Ascending aorta (tissue), 2 donors: ENCODE measurements at places on chromosomes 2 and 18.

DNA sequence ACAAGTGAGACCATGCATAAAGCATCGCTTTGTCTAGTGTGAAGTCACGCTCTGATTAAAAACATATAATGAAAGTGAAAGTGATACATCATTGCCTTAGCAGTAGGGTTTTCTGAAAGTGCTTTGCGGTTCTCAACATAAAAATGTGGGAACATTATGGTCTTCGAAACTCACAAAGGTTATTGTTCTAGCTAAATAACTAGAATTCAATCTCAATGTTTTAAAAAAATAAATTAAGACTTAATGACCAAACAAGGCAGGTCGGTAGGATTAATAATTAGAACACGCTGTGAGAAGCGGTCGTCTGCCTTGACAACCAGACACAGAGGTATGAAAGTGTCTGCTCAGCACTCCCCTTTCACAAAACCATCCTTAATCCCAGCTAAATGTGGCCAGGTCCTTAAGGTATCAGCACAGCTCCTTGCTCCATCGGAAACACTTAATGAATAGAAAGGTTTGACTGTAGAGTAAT is 42.2 kb downstream of the KLHL14 start:
- no peak for DNase-seq

GRCh38 chr18:62897153-62897552 is 181.8 kb downstream of the PHLPP1 start:
- no peak for DNase-seq

DNA sequence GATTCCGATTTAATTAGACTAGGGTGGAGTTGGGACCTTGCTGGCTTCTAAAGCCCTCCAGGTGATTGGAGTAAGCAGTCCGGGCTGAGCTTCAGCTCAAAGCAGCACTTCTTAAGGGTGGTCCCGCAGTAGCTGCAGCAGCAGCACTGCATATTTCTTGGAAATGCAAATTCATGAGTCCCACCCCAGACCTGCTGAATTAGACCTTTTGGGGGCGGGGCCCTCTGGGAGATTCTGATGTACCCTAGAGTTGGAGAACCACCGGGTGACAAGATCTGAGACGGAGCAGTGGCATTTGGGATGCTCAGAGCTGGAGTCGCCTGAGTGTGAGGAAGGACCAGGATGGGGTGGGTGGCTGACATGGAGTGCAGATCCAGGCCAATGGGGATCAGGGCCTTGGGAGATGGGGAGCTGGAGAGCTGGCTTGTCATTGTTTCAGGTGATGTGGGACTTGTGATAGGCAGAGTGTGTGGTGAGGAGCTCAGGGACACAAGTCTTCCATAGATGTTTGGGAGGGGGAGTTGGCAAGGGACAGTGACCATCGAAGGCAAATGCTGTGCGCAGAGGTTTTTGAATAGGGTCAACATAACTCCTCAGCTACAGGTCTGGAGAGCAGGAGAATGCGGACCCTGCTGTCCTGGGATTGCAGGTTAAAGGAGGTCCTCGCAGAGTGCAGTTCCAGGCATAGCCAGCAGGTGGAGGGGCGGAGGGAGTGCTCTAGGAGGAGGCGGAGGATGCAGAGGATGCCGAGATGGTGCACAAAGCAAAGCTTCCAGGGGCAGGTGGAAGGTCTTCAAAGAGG is 130.9 kb upstream of the RAB12 start:
- DNase-seq: no peak

DNA sequence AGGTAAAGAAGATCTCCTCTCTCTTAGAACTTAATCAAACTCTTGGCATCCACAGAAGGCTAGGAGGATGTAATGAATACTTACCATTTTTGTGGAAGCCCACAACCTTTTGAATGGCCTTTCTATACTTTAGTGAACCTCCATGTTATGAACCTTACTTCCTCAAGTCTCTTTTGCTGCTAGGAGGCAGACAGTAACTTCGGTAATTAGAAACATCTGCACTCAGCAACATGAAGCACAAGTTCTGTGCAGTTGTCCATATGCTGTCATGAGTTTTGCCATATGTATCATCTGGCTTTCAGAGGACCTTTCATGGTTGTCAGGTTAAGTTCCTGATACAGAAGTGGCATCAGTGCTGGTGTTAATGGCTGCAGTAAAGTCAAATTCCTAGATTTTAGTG is 50.4 kb downstream of the PDK1 start:
- no peak for DNase-seq

- DNase-seq: no peak
Measured at GRCh38 chr2:235049719-235050118, 97.9 kb downstream of the SH3BP4 start.
